Hepatocyte (in vitro differentiated cells): ENCODE measurements at places on chromosomes 16 and 17. TPM values are rescaled to one million over a fixed set of nuclear protein-coding genes. Genes with fewer than 3 reads are reported as not detected.

Gene RNF222
- total RNA-seq, result not detected in 2 replicates

Gene RAB37
- total RNA-seq, result 5.9 and 6.1 TPM in 2 replicates

Gene BEAN1
- total RNA-seq, result 0.63 and 0.68 TPM in 2 replicates

Gene KLHL10
- 0.43 TPM in 1 of 2 replicates, not detected in the other for total RNA-seq

Gene GNAO1
- 0.77 and 2.8 TPM in 2 replicates for total RNA-seq

Gene KRT25
- total RNA-seq, result not detected in 2 replicates

Gene BLMH
- 28.2 and 29.0 TPM in 2 replicates for total RNA-seq

Gene TMEM114
- total RNA-seq, result not detected in 2 replicates

Gene IRX6
- 0.10 TPM in 1 of 2 replicates, not detected in the other for total RNA-seq

Gene GPR139
- not detected in 2 replicates for total RNA-seq

Gene MMP2
- total RNA-seq, result 107 and 128 TPM in 2 replicates

Gene GUCY2D
- total RNA-seq, result not detected in 2 replicates

Gene SCNN1B
- 0.23 and 0.24 TPM in 2 replicates for total RNA-seq

Gene SLFN12L
- 0.03 TPM in 1 of 2 replicates, not detected in the other for total RNA-seq

Gene MYL4
- total RNA-seq, result 4.3 and 10.2 TPM in 2 replicates

Gene ITFG1
- total RNA-seq, result 78.3 and 87.8 TPM in 2 replicates

Gene FOXN1
- not detected in 2 replicates for total RNA-seq

Gene CD300H
- total RNA-seq, result 0.67 TPM in 1 of 2 replicates, not detected in the other

Gene ST6GALNAC1
- total RNA-seq, result 17.7 and 29.6 TPM in 2 replicates

Gene STH
- total RNA-seq, result not detected in 2 replicates

Gene CES3
- total RNA-seq, result 1.2 and 1.7 TPM in 2 replicates

Gene KCNAB3
- 1.4 and 1.8 TPM in 2 replicates for total RNA-seq

Gene GPR142
- total RNA-seq, result not detected in 2 replicates

Gene FNDC8
- total RNA-seq, result not detected in 2 replicates

Gene FZD2
- total RNA-seq, result 19.9 and 22.9 TPM in 2 replicates

Gene SMIM36
- not detected in 2 replicates for total RNA-seq

Gene RAB11FIP4
- 35.6 and 36.7 TPM in 2 replicates for total RNA-seq

Gene FGF11
- total RNA-seq, result 1.4 and 2.7 TPM in 2 replicates

Gene CACNG4
- 2.5 and 3.5 TPM in 2 replicates for total RNA-seq

Gene RDM1
- total RNA-seq, result 0.80 and 0.87 TPM in 2 replicates

Gene ACSM2A
- 25.5 and 27.6 TPM in 2 replicates for total RNA-seq

Gene KRT38
- not detected in 2 replicates for total RNA-seq

Gene CYB5D1
- 9.1 and 14.1 TPM in 2 replicates for total RNA-seq

Gene DUSP14
- total RNA-seq, result 28.8 and 31.1 TPM in 2 replicates
